Stimulated activated CD4-positive, alpha-beta T cell treated with anti-CD3 and anti-CD28 coated beads, Interleukin-1b, Interleukin-23, amount 100 ng/mL, for 1 hour (primary cell): ENCODE measurements at places on chromosomes 3 and 15.

GRCh38 chr3:125179143-125179883, 33.2 kb downstream of the SLC12A8 start:
- no peak for DNase-seq

GRCh38 chr3:128222796-128223385, 69.6 kb downstream of the EEFSEC start:
- DNase-seq, result no peak

DNA sequence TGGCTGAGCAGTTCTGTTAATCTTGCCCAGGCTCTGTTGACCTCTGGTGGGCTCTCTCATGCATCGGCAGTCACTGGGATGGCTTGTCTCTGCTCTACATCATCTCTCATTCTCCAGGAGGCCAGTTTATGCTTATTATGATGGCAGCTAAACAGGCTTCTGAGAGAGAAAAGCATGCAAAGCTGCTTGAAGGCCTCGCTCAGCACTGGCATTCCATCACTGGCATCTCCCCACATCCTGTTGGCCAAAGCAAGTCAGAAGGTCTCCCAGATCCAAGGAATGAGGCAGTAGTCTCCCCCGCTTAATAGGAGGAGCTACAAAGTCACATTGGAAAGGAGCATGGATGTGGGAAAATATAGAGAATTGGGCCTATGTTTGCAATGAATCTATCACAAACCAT, 212.6 kb downstream of the ZNF621 start:
- no peak for DNase-seq

DNA sequence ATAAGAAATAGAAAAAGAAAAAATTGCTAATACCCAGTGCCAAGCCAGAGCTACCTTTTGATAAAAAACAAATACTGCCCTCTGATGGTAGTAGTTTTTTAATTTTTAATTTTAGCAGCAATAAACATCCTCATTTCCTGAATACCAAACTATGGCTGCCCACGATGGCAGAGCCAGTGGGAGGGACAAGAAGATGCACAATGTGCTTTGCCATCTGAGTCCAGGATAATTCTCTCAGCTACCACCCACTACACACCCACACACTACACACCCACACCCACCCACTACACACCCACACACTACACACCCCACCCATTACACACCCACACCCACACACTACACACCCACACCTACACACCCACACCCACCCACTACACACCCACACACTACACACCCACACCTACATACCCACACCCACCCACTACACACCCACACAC, 17.8 kb downstream of the CEP19 start:
- no peak for DNase-seq

DNA sequence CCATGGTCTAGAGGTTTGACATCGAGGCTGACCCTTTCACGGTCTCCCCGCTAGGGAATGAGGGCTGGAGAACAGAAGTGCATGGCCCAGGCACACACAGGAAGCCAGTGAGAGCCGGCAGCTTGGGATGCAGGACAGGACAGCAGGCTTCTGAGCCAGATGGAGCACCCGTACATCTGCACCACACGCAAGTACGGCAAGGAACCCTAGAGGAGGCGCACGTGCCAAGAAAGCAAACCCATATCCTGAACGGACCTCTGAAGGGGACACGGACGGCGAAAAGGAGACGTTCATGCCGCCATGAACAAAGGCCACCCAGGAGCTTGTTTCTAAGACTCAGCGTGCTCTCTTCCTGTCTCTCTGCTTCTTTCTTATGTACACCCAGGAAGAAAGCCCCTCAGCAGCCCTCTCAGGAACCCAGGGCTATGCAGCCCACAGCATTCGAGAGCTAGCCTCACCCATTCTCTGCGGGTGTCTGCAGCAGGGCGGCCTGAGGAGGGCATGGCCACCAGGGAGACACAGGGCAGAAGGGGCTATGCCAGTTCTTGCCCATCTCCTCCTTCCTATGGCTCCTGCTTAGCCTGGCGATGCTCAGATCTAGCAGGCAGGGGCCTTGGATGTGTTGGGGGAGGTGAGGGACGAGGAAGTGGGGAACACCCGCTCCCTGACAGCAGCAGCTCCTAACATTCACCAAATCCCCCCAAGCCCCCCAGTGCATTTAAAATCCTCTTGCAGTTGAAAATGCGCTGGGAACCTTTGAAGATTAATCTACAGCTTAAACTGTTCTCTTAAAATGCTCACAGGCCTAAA, 81.3 kb downstream of the PCSK6 start:
- no peak for DNase-seq

DNA sequence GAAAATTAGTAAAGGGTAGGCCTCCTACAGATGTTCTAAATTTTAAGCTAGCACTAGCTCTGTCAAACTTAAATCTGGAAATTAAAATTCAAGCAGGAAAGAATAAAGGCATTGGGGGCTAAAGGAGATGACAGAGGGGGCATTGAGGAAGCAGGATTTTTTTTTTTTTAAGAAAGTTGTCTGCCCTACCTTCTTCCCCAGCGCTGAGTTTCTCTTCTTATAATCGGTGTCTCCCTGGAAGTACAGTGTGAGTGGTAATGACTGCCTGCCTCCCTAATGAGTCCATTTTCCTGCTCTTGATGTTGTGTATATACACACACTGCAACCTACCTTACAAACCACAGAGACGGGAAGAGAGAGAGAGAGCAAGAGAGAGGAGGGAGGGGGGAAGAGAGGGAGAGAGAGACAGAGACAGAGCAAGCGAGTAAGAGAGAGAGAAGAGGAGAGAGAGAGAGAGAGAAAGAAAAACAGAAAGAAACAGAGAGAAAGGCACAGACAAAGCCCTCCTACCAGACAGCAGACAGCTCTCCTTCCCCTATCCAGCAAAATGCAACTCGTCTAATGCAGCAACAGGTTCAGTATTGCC, 47.0 kb downstream of the ZBTB20 start:
- no peak for DNase-seq

DNA sequence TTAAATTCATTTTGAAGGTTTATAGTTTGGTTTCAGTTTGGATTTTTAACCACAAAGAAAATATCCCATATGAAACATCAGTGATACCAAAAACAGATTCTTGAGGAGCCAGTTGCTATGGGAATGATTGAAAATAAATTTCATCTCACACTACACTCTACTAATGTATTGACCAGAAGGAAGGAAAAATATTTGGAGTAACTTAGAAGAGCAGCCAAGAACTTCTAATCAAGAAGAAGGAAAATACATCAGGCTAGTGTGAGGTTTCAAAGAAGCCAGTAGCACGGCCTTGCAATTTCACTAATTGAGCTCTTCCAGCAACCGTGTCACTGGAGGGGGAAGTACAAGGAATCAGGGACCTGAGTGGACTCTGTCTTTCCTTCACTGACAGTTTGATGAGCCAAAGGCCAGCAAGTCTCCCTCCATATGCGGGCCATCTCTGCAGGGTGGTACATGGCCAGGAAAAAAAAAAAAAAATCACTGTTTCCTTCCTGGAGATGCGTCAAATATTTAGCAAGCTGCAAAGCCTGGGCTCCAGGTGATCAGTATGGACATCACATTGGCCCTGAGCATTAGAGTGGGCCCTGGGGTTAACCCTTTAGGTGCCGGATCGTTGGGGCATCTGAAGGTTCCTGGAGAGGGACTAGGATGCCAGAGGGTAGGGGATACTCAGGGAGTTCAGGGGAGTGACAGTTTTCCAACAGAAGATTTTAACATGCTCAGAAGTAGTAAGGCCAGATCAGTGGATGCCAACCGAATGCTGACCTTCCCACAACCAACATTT, 37.1 kb downstream of the SLC12A8 start:
- DNase-seq, result no peak

DNA sequence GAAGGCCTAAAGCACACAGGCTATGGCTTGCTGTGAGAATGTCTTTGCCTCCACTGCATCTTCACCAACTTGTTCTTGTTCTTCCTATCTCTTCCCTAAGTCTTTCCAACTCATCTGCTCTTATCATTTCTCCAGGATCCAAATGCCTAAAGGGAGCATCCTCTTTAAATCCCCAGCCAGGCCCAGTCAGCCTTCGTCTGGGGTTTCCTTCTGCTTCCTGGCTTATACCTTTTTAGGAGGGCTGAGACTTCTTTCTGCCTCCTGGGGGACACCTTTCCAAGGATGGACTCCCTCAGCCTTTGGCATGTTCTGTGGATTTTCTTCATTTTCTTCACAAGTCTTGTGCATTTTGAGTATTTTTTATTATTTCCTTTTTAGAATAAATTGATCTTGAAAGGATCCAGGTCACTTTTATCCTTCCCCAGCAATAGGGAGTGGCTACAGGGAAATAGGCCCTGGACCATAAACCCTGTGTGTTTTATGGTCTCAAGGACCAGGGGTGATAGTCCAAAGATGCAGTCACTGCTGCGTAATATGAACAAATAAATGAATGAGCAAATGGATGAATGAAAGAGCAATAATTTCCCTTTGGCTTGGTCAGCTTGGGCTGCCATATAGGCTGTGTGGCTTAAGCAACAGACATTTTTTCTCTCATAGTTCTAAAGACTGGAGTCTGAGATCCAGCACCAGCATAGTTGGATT, 122.1 kb upstream of the LRIG1 start:
- DNase-seq, result no peak

DNA sequence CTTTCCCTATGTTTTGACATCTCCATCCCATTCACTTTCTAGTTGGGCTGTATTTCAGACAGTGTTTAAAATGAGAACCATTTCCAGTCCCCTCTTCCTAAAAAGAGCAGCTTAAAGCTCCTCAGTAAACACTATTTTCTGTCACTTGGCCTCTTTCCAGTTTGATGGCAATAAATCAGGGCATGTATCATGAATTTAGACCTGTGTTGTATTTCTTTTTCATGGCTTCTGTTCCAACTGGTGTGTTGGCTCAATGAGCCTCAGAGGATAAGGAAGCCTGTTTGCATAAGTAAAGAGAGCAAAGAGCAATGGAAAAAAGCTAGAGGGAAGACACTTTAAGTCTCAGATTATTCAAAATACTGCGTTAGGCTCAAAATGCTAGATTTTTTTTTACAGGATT, 7.2 kb downstream of the CCDC80 start:
- DNase-seq, result no peak

DNA sequence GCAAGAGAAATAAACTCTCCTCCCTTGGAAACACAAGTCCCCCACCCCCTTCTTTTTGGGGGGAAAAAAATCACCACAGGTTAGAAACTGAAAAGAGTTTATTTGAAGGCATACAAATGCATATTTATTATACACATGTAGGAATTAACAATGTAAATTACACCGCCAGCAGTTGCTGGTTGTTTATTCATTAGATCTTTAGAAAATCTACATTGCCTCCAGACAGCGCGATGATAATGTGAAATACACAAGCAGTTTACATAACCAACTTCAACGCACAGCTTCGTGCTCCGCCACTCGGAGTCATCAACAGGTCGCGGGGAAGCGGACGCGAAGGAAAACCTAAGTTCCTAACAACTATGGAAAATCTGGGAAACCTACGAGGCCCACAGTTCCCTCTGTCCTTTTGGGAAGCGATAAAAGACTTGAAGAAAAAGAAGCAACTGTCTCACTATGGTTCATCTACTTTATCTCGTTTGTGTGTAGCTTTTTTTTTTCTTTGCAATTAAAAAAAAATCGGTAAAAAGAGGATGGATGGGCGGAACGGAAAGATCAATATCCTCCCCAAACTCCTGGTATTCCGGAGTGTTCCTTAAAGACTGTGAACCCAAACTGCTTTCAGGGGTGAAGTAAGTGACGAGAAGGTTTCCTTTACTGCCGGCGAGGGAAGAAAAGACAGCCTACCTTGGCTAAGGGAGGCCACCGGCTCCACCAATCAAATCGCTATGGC, 8.4 kb upstream of the FOXB1 start:
- DNase-seq, result no peak

DNA sequence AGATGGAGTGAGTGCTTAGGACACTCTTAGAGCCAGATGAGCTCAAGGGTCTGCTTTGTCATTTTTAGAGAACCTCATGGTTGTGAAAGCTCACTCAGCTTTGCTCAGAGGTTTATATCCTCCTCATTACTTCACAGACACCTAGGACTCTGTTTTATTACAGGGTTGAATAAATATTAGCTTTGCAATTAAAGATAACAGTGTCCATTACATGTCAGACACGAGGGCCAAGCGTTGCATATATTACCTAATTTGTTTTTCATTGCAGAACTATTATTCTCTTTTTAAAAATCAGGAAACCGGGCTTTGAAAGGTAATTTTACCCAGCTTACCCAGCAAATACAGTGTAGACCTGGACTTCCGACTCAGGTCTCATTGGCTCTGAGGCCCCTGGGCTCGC, 16.1 kb downstream of the MAP6D1 start:
- DNase-seq, result no peak

DNA sequence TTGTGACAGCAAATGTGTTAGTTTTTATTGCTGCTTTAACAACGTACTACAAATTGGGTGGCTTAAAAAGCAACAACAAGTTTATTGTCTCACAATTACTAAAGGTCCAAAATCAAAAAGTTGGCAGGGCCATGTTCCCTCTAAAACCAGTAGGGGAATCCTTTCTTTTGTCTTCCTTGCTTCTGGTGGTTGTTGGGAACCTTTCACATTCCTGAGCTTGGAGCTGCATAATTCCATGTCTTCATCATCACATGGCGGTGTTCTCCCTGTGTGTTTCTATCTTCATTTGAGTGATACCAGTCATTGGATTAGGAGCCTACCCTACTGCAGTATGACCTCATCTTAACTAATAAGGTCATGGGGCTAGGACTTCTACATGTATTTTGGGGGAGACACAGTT, 7.4 kb downstream of the SPRED1 start:
- no peak for DNase-seq

DNA sequence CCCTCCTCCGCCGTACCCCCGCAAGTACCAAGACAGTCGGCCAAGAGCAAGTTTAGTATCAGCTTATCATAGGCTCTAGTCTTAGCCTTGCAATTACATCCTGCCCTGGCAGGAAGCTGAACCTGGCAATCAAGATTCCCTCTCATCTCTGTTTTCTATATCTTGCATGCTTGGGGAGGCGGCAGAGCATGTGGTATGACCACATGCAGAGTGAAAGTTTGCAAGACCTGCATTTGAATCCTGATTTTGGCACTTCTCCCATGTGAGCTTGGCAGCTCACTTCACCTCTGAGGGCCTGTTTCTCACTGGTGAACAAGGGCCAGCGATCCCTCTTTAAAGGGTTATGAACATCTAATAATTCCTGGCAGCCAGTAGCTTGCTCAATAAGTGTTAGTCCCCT, 106.1 kb upstream of the FRMD4B start:
- no peak for DNase-seq

- no peak for DNase-seq
Measured at GRCh38 chr15:40302288-40302886, 5.3 kb downstream of the PLCB2 start.

- DNase-seq, result no peak
Measured at GRCh38 chr15:92140796-92141195, 252.9 kb upstream of the ST8SIA2 start.

DNA sequence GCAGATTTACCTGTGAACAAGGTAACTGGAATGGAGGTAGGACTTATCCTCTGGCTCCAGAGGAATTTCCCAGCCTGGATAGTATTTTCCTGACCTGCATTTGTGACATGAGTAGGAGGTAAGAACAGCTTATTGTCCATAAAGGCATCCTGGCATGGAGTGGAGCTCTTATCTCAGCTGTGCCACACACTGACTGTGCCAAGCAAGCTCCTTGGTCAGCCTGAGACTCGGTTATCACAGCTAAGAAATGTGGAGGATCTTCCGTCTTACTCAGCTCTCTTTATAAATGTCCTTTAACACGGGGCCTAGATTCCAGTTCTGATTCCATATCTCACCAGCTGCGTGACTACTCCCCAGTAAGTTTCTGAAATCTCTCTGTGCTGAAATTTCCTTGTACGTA, 38.9 kb downstream of the SLCO3A1 start:
- DNase-seq, result no peak
